ENCODE measurements at places on chromosomes 7 and 10.

DNA sequence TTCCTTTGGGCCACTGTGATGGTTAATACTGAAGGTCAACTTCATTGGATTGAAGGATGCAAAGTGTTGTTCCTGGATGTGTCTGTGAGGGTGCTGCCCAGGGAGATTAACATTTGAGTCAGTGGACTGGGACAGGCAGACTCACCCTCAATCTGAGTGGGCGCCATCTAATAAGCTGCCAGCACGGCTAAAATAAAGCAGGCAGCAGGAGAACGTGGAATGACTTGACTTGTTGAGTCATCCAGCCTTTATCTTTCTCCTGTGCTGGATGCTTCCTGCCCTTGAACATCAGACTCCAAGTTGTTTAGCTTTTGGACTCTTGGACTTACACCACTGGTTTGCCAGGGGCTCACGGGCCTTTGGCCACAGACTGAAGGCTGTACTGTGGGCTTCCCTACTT is 1046.9 kb downstream of the TYW1 start:
- no peak for DNase-seq

DNA sequence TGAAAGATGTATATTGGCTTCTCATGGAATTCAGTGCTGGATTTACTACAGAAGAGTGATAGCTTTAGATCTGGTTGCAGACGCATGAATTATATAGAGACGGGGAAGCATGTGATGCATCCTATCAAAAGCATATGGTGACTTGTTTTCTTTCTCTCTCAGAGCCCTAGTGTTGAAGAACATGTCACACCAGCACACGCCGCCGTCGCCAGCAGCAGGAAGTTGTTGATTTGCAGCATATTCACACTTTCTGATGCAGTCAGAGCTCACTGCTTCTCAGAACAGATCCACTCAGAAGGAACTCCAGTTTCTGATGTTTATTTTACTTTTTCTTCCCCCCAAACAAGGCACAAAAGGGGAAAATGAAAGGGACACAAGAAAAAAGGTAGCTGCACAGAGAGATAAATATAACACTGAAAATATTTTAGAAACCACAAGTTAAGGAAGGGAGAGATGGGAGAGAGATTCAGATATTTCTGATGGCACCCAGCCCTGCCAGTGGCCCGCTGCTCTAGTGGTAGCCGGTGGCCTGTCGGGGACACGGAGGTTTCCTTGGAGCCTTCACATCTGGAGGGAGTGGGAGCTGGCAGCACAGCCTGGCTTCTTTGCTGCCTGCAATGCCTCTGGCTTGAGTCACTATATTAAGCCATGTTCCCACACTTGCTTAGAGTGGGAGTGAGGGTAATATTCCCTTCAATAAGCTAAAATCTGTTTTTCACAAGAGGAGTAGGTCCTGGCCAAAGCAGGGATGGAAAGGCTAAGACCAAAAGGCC is 123.2 kb downstream of the NRP1 start:
- no peak for DNase-seq

GRCh38 chr10:14953424-14954000 is 384 bp downstream of the DCLRE1C start:
- DNase-seq, result peak; percentile 73

DNA sequence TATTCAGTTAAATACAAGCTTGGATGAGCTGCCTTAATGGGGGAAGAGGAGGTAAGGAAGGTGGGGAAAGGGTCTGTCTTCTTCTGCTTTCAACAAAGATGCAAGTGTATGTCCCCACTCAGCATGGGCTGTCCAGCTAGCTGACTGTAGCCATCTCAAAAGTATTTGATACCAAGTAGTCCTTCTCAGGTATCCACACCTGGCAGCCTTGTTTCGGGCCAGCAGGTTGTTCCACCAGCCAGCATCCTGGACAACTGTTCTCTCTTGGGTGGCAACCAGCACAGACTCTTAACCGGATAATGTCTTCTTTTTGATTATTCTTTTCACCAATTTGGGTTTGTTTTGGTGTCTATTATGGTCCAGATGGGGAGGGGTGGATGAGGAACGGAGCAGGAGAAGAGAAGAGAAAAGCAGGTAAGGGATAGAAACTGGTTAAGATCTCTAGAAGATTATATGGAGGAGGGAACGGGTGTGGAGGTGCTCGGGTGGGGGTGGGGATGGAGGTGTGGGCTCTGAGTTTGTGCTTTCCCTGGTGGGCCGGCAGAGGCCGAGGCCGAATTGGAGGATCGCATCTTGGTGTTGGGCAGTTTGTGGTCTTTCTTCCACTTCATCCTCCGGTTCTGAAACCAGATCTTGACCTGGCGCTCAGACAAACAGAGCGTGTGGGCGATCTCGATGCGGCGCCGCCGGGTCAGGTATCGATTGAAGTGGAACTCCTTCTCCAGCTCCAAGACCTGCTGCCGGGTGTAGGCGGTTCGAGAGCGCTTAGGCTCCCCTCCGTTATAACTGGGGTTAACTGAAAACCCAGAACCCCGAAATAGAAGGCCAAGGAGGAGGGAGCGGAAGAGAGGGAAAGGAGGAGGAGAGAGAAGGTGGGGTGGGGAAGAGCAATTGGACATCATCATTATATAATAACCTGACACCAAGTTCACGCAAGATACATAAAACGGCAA is 1.5 kb downstream of the HOXA4 start:
- DNase-seq, result no peak

DNA sequence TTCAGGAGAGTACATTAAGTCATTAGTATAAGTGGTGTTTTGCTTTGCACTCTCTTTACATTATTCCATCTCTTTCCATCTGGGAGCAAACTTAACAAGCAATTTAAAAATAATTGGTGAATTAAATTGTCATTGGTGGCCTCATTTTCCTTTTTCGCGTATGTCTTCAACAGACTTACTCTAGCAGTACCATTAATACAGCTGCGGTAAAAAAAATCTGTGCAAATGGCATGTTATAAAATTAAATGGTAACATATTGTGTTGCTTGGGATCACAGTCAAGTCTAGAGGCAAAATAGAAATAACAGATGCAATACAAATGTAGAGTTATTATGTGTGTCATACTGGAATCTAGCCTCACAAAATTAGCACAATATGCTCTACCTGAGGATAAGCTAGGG is 322.4 kb downstream of the PCDH15 start:
- no peak for DNase-seq

- no peak for DNase-seq
Observed at GRCh38 chr7:84538268-84538667, 343.7 kb upstream of the SEMA3A start.

- peak; percentile 34 for DNase-seq
Observed at GRCh38 chr7:96826089-96826488, 116.4 kb upstream of the SEM1 start.

DNA sequence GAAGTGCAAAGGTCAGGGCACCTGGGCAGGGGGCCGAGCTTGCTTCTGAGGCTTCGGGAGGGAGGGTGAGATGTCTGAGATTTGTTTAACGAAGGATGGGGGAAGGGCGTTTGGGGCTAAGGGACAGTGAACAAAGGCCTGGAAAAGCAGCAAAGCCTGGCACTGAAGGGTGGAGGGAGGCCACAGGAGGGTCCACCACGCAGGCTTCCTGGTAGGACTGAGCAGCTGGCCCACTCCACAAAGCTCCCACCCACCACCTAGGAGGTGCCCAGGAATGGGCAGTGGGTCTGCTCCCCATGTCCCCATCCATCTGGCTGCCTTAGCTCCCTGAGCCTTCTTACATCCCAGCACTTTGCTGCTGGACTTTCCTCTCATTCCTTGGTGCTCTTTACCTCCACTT is 39.4 kb upstream of the CXCL12 start:
- no peak for DNase-seq

DNA sequence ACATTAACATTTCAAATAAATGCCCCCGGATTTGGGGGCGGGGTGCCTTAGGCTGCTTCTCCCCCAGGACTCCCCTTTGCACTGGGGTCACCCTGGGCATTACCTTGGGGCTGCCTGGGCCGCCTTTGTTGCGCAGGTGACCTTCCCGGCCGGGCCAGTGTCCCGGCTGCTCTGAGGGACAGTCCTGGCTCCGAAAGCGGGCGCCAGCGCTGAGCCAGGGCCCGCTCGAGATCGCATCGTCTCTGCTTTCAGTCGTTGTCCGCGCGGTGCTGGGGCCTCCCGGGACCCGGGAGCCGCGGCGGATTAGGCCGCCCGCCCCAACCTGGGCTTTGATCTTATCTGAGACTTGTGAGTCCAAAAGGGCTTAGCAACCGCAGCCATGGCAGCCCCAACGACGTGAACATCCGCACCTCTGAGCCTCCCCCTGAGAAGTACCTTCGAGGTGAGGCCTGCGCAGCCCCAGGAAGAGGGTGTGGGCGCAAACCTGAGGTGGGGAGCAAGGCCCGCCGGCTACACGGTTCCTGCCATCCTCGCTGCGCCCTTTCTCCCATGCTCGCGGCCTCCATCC is 14.8 kb upstream of the WAPL start:
- no peak for DNase-seq

- no peak for DNase-seq
Observed at GRCh38 chr7:111605246-111605645, 43.0 kb upstream of the IMMP2L start.

- no peak for DNase-seq
Observed at GRCh38 chr7:1717095-1717483, 47.0 kb downstream of the ELFN1 start.

DNA sequence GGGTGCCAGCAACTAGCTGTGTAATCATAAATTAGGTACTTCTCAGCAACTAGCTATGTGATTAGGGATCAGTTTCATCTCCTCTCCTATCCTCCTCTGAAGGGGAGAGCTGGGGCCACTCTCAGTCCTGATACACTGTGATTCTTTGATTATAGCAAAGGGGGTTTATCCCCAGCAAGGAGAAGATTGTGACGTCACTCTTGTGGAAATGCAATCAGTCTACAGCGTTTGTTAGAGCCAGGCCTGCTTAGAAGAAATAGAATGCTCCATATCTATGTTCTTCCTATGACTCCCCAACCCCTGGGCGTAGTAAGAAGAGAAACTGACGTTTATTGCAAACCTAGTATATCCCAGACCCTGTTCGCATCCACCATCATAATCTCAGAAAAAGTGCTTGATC is 308.2 kb downstream of the GFRA1 start:
- no peak for DNase-seq

DNA sequence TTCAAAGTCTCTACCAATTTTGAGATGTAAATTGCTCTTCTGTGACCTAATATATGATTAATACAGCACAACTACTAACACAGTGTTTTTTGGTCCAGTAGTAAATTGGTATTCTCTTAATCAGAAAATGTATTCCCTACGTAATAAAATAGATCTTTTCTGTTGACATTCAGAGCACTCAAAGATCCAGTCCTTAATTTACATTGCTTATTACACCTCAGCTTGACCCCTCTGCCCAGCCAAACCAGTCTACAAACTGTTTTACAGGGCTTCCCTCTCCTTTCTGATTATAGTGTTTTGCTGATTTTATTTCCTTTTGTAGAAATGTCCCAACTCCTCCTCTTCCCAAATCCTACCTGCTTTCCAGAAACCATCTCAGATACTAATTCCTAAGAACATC is 293.4 kb downstream of the PRKG1 start:
- no peak for DNase-seq

GRCh38 chr10:3584926-3585784 is 199.9 kb downstream of the KLF6 start:
- no peak for DNase-seq

DNA sequence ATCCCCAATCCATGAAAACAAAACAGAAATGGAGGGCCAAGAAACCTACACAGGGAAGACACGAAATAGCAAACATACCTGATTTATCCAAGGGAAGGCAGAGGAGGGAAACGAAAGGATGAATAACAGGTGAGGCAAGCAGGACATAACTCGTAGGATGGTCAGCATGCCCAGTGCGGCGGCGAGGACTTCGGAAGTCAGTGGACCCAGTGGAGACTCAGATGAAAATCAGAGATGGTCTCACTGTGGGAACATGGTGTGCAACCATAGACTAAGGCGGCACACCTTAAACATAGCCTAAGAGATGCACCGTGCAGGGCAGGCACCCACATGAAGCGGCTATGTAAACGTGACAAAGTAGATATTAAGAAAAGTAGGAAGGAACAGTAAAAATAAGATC is 157.5 kb downstream of the MGMT start:
- DNase-seq, result no peak

DNA sequence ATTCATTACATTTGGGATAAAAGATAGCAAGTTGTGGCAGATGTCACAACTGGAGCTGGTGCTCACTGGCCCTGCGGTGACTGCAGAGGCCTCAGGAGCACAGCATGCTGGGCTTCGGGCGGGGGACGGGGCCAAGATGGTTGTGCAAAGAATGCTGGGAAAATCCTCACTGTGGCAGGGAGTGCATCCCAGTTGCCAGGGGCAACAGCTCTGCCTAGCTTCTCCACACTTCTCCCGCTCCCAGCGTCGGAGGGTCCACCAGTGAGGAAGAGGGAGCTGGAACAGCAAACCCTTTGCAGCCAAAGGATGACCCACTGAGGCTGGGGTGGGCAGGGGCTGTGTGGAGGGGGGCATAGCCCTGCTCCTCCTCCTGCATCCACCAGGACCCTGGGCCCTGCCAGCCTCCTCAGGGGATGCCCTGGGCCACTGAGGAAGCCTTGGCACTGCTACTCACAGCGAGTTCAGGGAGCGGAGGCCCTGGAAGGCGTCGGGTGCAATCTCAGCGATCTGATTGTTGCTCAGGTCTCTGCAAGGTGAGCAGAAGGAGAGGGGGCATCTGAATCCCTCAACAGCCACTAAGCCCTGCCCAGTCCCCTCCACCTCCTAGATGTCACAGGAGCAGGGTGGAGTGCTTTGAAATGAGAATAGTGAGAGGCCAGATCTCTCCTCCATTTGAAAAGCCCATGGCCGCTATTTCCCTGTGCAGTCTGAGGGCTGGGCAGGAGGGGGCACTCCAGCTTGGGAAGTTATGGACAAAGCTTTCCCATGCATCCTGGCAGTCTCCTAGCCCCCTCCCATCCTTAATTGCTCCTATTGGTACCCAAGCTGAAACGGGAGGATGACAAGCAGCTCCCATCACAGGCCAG is 126.5 kb downstream of the SLIT1 start:
- DNase-seq, result no peak

GRCh38 chr7:51817694-51818225 is 501.2 kb upstream of the COBL start:
- no peak for DNase-seq

DNA sequence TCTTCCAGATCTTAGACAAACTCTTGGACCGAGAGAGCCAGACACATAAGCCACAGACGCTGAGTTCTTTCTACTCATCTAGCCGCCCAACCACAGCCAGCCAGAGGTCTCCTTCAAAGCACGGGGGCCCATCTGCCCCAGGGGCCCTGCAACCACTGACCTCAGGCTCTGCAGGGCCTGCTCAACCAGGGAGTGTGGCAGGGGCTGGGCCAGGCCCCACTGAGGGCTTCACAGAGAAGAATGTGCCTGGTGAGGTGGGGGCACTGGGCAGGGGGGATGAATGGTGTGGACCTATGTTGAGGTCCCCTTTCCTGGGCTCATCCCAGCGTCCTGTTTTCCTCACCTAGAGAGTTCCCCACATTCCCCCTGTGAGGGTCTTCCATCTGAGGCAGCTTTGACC is 11.4 kb downstream of the ZSWIM8 start:
- no peak for DNase-seq
